ENCODE measurements at places on chromosomes 16 and 17. TPM values are rescaled to one million over a fixed set of nuclear protein-coding genes. Genes with fewer than 3 reads are reported as not detected.

Gene GPATCH8
- 18.6 TPM for total RNA-seq

Gene TRIM16
- total RNA-seq, result 72.8 TPM

Gene TPSAB1
- not detected for total RNA-seq

Gene CCDC40
- 2.1 TPM for total RNA-seq

Gene GLP2R
- not detected for total RNA-seq

Gene MYO15A
- total RNA-seq, result 0.32 TPM

Gene C17orf67
- total RNA-seq, result 0.95 TPM

Gene TOX3
- not detected for total RNA-seq

Gene ATXN7L3
- 45.3 TPM for total RNA-seq

Gene PRR35
- total RNA-seq, result not detected

Gene RHBDF1
- 20.3 TPM for total RNA-seq

Gene MEOX1
- 0.18 TPM for total RNA-seq

Gene ANKRD11
- total RNA-seq, result 67.0 TPM

Gene KRT20
- total RNA-seq, result not detected

Gene MRPL27
- total RNA-seq, result 123 TPM

Gene FSCN2
- total RNA-seq, result not detected

Gene SULT1A4
- 1.7 TPM for total RNA-seq

Gene C16orf86
- total RNA-seq, result 1.2 TPM

Gene ALOX15
- total RNA-seq, result not detected

Gene HEATR9
- not detected for total RNA-seq

Gene GPT2
- total RNA-seq, result 23.4 TPM

Gene SNX20
- not detected for total RNA-seq

Gene CSF3
- total RNA-seq, result 5.1 TPM

Gene PROCA1
- total RNA-seq, result 0.41 TPM

Gene OR3A2
- total RNA-seq, result not detected

Gene ABCA5
- total RNA-seq, result 7.4 TPM

Gene TMC5
- 0.65 TPM for total RNA-seq

Gene DOC2B
- total RNA-seq, result not detected

Gene ALDOC
- total RNA-seq, result 20.8 TPM

Gene ARL5C
- total RNA-seq, result not detected

Gene MT3
- not detected for total RNA-seq

Gene TRIM72
- total RNA-seq, result not detected

Gene CRISPLD2
- 0.48 TPM for total RNA-seq

Gene GLIS2
- 5.3 TPM for total RNA-seq

Gene TLCD3B
- not detected for total RNA-seq

All from foreskin keratinocyte (primary cell).